T1000 (cell line): ENCODE measurements at places on chromosomes 11 and 22.

- DNase-seq, result no peak
Measured at GRCh38 chr11:27812341-27812740, 112.1 kb upstream of the BDNF start.

DNA sequence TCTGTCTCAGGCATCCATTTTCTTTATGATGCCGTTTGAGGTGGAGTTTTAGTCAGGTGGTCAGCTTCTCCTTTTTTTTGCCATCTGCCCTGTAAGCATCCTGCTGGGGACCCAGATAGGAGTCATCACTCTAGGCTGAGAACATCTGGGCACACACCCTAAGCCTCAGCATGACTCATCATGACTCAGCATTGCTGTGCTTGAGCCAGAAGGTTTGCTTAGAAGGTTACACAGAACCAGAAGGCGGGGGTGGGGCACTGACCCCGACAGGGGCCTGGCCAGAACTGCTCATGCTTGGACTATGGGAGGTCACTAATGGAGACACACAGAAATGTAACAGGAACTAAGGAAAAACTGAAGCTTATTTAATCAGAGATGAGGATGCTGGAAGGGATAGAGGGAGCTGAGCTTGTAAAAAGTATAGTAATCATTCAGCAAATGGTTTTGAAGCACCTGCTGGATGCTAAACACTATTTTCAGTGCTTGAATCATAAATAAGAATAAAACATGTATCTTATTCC lies 10.9 kb upstream of the HBE1 start:
- DNase-seq, result peak; percentile 71

- DNase-seq, result no peak
Measured at GRCh38 chr11:77074205-77074604, 7.4 kb downstream of the CAPN5 start.

DNA sequence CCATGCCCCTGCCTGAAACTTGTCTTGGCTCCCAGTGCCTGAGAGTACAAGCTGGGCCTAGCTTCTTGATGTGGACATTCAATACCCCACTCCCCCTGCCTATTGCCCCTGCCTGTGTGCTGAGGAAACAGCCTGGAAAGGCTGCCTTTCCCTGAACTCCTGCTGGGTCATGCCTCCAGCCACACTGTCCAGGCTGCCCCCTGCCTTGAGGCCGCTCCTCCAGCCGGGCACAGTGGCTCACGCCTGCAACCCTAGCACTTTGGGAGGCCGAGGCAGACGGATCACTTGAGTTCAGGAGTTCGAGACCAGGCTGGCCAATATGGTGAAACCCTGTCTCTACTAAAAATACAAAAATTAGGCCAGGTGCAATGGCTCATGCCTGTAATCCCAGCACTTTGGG lies 10.1 kb downstream of the CCS start:
- no peak for DNase-seq

DNA sequence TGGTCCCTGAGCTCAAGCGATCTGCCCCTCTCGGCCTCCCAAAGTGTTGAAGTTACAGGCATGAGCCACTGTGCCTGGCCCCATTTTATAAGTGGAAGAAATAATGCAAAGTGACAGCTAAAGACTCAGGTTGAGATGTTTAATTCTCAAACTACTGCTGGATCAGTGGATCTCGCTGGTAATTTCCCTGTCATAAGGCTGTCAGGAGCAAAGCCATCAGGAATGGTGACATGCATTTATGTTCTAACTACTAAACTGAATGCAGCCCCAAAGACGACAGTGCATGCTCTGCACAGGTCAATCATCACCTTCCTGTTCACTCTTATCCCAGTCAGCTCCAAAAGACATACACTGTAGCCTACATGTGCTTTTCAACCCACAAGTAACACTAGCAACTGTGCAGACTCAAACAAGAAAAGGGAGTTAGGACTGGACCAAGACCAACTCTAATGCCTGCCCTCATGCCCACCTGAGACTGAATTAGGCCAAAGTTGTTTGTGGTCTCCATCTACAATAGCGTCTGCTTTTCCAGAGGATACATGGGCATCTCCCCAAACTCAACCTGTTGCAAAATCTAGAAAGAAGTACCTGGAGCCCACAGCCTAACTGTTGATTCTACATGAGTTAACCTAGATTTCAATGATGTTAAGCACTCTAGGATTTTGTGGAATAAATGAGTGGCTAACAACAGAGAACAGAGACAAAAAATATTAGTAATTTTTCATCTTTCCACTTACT lies 14.8 kb downstream of the TMEM216 start:
- no peak for DNase-seq

DNA sequence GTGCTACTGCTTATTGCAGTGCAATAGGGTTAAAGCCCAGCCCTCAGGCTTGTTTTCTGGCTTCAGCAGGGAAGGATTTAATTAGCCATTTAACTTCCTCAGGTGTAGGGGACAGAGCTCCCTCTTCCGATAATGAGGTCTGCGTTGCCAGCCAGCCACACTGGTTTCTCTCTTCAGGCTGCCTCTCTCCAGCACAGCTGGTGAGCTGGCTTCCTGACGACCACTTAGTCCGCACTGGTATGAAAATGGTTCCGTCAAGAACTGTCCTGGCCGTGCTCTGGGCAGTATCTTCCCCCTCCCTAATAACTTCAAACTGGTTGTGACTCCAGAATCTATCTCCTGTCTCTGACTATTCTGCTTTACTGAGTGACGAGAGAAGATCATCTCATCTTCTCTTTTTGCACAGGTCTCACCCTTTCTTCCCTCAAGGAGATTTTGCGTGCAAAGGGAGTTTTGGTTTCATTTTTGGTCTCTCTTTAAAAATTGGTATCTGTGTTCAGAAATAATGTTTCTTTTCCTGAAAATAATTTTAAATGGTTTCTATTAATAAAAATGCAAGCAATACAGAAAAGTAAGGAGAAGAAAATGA lies 49.2 kb downstream of the CNTN5 start:
- no peak for DNase-seq

- no peak for DNase-seq
Measured at GRCh38 chr22:42194953-42195352, 64.3 kb upstream of the CYP2D6 start.

- DNase-seq, result no peak
Measured at GRCh38 chr11:102462610-102463009, 10.0 kb upstream of the TMEM123 start.

- no peak for DNase-seq
Measured at GRCh38 chr22:20963201-20964052, 3.6 kb upstream of the AIFM3 start.

DNA sequence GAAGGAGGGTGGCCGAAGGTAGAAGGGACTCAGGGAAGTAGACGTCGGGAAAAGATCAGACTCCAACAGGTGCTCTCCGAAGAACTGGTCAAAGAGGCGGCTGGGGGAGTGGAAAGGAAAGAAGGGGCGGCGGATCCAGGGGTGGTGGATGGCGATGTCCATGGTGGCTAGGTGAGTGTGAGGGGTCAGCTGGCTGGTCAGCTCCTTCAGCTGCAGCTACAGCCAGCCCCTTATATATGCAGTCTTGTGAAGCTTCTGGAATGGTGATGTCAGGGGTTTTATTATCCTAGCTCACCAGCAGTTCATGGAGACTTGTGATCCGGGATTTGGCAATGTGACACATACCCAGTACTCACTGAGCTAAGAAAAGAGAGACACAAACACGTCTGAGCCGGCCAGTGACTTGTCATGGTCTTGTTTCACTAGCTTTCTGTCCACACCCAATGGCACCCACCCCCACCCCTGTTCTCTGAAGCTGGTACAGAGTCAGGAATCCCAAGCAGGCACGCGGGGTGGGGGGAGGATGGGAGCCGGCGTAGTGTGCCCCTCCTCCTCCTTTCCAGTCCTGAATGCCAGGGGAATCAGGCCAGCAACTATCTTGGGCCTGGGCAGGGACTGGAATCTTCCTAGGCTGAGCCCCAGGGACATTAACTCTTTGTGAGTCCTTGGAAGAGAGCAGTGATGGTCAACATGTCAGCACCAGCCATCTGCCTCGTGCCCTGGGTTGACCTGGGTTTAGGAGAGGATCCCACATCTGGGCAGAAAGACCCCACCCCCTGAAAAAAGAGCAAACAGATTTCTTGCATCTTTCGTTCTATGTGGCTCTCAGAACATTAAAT lies at the start of gene CRYAB:
Gene CRYAB, minus strand, starts transcription at position 208 of the 839 bp plus-strand sequence. Its CDS starts 46 bp downstream, at position 162.
- DNase-seq, result peak; percentile 42

DNA sequence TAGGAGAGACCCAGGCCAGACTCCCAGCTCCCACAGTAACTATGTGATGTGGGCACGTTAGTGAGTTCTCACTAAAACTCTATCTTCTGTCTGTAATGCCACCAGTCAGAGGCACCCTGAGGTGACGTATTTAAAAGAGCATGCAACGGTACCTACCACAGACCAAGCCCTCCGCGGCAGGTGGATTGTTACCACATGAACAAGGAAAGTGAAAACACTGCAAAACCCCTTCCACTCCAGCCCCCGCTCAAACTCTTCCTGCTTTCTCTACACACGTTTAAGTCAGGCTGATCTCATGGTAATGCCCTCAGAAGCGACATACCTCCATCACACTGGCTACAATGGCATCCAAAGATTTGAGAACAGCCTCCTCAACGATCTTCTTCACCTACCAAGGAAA lies 36.7 kb downstream of the SERPIND1 start:
- no peak for DNase-seq

- no peak for DNase-seq
Measured at GRCh38 chr11:1889224-1889930, 2.3 kb downstream of the PRR33 start.

DNA sequence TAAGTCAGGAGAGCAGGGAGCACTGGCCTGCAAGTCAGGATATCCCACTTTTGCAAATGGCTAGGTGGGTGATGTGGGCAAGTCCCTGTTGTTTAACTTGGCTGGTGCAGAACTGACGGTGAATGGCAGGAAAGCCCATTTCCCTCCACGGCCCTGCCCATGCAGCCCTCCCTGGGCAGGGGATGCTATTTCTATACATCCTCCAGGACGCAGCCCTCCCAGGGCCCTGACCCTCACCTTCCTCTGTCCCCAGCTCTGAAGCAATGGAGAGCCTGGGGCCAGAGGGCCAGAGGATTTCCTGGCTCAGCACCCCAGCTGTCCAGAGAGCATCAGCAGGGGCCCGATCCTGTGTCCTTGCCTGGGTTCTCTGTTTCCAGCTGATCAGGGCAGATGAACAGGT lies 91.3 kb downstream of the TSPAN18 start:
- no peak for DNase-seq

DNA sequence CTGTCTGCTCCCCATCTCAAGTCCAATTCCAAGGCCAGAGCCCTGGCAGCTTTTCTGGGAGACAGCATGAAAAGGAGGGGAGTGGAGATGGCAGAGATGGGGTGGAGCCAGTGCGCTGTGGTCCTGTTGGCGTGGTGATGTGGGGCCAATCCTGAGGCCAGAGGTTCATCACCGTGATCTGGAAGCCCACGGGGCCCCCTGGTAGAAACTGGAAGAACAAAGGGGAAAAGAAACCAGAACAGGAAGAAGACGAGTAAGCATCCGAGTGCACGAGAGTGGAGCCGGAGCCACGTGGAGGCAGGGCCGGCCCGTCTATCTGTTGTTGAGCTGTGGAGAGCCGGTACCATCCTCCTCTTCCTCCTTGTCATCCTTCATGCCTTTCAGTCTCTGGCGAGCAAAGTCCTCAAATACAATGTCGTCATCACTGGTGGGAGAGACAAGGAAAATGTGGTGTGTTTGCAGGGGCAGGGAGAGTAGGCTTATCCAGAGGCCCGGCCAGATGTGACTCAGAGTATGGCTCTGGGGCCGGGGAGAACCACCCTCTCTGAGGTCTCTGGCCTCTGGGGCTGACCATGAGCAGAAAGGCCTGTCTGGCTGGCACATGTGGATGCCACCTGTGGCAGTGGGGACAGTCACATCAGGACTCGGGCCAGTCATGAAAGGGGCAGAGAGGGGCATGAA lies 25.4 kb downstream of the TPBGL start:
- no peak for DNase-seq

DNA sequence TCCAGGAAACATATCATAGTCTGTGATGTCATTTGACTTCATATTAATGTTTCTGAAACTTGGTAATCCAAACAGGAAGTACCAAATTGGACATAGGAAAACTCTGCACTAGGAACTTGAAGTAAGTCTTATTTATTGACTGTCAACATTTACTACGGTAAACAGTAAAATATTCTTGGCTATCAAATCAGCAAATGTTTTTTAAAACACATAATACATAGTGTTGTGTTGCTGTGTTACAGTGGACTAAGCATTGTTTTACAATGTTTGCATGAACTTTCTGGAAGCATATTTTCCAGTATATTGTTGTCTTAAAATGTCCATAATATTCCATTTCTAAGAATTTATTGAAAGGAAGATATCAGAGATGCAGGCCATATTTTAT lies 2.8 kb upstream of the OR51E2 start:
- no peak for DNase-seq

- no peak for DNase-seq
Measured at GRCh38 chr11:41005986-41006385, 453.5 kb downstream of the LRRC4C start.

GRCh38 chr11:115464269-115464668 lies 39.9 kb downstream of the CADM1 start:
- no peak for DNase-seq

DNA sequence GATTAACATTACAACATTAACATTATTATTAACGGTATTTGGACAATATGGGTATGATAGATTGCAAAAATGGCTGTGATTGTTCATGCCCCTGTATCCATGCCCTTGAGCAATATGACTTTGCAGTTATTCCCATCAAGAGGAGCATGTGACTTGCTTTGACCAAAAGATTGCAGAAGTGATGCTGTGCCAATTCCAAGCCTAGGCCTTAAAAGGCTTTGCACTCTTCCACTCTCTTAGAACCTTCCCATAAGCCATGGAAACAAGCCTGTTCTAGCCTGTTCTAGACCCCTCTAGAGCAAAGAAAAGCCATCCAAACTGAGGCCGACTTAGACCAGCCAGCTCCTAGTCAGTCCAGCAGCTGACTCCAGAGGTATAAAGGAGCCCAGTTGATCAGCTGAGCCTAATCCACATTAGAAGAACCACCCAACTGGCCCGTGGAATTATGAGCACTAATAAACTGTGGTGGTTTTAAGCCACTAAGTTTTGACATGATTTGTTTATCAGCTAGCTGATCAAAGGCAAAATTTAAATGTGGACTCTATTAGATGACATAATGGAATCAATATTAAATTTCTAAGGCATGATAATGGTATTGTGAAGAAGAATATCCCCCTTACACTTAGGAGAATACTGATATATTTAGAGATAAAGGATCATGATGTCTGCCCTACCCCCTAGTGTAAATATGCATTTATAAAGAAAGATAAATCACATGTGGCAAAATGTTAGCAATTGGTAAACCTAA lies 28.6 kb downstream of the RAB30 start:
- no peak for DNase-seq

- DNase-seq, result peak; percentile 44
Measured at GRCh38 chr11:71080239-71081097, 171.9 kb downstream of the SHANK2 start.

- no peak for DNase-seq
Measured at GRCh38 chr22:26086359-26086758, 82.9 kb upstream of the SEZ6L start.

DNA sequence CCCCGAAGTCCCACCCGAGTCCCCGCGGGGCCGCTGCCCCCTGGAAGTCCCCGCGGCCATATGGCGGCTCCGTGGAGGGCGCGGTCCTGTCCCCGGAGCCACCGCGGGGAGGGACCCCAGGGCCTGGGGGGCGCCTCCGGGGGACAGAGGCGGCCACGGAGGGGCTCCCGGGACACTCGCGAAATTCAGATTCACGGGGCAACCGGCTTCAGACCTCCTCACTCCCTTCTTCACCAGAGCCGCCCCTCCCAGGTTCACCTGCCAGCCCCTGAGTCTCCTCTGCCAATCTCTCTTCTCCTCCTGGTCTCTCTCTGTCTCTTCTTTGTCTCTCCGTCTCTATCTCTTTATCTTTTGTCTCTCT lies 28.2 kb upstream of the TOLLIP start:
- DNase-seq, result no peak
